Tongue (tissue), 3 donors: ENCODE measurements at places on chromosomes 5 and 9. TPM values are rescaled to one million over a fixed set of nuclear protein-coding genes. Genes with fewer than 3 reads are reported as not detected.

- peak; percentile 55 for DNase-seq
Measured at GRCh38 chr5:124061068-124061430, 549.1 kb downstream of the CSNK1G3 start.

GRCh38 chr5:1724822-1725602, 74.6 kb downstream of the MRPL36 start:
- peak; percentile 7 for DNase-seq

- DNase-seq: peak; percentile 67
Measured at GRCh38 chr5:125409234-125409860, 662.9 kb upstream of the ZNF608 start.

- DNase-seq: no peak
Measured at GRCh38 chr5:178103612-178104011, 9.7 kb upstream of the N4BP3 start.

DNA sequence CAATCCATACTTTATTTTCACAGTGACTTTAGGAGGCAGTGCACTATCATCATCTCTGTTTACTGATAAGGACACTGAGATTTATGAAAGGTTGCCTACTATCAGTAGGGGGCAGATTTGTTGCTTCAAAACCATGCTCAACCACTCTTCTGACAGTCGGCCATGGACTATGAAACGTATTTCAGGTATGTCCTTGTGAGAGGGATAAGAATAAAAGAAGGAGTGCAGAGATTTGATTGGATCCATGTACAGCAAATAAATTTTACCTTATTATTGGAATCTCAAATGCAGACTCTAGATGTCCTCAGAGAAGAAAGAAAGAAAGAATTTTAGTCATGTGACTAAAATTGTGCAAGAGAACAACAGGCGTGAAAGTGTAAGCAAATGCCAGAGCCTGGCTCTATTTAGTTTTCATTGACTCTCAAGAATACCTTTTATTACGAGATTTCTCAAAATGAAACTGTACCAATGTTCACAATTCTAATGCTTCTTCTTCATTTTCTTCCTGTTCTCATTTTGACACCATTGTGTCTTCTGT, 296.6 kb upstream of the RASA1 start:
- no peak for DNase-seq

DNA sequence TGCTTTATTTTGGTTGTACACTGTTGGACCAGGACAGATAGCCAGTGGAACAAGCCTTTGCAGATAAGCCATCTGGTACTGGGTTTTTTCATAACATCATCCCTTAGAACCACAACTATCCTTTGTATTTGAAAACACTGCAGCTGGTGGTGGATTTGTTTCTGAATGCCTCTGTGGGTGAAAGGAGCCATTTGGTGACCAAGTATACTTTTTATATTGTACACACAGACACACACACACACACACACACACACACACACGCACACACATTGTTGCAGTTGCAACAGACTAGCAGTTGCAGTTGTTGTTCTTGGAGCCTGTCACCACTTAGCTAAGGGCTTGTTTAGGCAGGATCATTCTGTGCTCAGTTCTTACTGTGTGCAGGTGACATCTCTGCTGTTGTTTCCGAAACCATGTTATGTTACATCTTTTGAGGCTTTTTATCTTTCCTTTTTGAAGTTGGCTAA, 22.9 kb upstream of the CAVIN4 start:
- no peak for DNase-seq

- DNase-seq: no peak
Measured at GRCh38 chr5:146734936-146735577, 143.5 kb downstream of the PPP2R2B start.

DNA sequence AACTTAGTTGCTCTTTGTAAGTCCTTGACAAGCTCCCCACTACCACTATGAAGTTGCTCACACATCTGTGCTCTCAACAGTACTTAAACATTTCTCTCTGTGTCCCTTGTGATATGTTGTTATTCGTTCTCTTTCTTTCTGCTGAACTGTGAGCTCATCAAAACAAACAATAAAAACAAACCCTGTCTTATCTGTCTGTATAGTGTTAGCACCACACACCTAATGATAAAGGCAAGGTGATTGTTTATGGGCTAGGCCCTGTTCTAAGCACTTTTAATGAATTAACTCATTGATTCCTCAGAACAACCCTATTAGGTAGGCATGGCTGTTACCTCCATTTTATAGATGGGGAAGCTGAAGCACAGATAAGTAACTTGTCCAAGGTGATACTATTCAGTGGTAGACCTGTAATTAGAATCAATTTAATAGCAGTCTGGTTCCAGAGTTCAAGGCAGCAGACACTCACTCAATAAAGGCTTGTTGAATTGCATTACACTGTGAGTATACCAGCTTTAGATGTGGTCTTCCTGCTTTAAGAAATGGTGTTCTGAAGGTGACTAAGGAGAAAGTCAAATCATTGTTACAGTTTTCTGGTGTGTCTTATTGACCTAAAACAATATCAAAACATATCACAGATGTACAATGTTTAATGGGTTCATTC, 153.6 kb upstream of the ELL2 start:
- DNase-seq: no peak

DNA sequence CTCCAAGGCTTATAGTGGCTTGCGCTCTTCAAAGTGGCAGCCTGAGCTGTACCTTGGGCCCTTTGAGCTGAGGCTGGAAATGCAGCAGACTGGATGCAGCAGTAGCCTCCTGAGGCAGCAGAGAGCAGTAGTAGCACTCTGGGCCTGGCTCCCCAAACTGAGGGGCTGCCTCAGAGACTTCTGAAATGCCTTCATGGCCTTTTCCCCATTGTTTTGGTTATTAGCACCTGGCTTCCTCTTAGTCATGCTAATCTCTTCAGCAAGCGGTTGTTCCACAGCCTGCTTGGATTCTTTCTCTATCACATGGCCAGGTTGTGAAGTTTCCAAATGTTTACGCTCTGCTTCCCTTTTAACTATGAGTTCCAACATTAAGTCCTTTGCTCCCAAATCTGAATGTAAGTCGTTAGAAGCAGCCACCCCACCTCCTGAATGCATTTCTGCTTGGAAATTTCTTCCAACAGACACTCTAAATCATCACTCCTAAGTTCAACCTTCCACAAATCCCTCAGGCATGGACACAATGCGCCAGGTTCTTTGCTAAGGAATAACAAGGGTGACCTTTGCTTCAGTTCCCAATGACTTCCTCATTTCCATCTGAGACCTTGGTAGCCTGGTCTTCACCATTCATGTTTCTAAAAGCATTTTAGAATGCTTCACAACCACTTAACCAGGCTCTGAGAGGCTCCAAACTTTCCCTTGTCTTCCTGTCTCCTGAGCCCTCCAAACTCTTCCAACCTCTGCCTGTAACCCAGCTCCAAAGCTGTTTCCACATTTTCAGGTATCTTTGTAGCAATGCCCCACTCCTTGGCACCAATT, 145.8 kb downstream of the ZDHHC21 start:
- DNase-seq: no peak

- no peak for DNase-seq
Measured at GRCh38 chr5:78888580-78889368, 96.3 kb downstream of the ARSB start.

DNA sequence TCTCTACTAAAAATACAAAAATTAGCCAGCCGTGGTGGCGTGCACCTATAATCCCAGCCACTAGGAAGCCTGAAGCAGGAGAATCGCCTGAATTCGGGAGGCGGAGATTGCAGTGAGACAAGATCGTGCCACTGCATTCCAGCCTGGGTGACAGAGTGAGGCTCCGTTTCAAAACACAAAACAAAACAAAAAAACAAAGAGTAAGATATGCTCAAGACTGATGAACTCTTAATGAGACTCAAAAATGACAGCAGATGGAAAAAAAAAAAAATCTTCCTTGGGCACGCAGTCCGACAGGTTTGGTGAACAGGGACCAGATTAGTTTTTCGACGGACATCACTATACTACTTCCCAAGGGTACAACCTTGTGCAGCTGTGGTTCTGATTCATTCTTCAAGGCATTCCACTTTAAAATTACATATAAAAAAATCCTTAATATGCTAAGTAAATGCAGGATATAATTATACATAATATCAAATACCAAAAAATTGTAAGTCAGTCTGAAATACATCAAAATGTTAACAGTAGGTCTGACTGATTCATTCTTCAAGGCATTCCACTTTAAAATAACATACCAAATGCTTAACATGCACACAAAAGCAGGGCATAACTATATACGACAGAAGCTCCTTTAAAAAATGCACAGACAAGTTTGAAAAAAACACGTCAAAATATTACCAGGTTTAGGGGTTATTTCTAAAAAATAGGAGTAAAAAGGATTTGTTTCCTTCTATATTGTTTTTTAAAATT, 12.3 kb downstream of the PSIP1 start:
- DNase-seq: no peak

GRCh38 chr5:86143837-86144236, 473.9 kb upstream of the COX7C start:
- no peak for DNase-seq

DNA sequence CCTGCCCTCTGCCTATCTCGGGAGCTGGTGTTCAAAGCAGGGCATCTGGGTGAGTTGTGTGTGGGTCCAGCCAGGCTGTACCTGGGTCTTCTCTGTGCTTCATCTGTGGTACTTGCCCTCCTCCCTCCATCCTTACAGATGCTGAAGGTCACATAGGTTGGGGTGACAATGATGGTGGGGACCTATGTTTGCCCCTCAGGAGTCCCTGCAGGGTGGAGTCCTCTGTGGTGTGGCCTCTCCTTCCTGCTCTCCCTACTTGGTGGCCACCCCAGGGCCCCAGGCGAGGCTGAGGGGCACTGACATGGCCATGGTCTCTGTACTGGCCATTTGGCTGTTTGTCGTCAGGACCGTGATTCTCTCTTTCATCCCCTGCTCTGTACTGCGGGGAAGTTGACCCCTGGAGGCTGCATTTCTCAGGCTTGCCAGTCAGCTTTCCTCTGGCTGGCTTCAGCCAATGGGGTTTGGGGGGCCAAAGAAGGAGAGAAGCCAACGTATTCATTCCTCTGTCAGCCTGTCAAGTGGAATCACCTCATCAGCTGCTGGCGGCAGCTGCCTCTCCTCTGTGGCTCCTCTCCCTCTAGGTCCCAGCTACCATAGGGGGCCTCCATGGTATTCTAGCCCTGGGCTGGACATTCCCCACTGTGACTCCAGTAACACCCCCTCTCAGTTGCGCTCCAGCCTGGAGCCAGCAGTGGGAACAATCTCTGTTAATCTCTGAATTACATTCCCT, 4.6 kb downstream of the DCANP1 start:
- peak; percentile 64 for DNase-seq

DNA sequence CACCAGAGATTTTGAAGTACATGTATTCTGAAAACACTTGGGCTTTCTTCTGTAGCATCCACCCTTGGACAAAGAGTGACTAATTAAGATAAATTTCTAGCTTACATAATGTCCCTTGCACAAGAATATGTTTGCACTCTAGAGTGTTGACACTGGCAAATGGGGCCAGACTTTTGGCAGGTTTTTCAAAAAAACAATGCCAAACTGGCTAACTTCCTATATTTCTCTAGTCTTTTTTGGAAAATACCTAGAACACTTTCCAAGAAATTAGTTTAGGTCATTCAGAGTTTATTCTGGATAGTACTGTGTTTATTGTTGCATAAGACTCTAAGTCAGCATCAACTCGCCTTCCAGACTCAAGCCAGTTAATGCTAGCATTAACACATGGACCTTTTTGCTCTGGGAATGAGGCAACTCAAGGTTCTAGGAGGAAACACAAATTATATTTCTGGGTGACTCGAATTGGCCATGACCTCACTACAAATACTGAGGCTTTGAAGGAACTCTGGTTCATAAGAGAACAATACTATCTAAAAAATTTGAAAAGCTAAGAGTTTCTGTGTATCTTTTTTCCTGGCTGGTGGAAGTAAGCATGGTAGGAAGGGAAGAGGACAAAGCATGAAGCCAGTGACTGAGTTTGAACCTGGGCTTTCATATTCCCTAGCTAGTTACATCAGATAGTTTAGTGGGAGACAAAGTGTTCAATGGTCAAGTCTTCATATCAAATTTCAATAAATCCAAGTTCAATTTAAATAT, 101.6 kb downstream of the NREP start:
- no peak for DNase-seq

DNA sequence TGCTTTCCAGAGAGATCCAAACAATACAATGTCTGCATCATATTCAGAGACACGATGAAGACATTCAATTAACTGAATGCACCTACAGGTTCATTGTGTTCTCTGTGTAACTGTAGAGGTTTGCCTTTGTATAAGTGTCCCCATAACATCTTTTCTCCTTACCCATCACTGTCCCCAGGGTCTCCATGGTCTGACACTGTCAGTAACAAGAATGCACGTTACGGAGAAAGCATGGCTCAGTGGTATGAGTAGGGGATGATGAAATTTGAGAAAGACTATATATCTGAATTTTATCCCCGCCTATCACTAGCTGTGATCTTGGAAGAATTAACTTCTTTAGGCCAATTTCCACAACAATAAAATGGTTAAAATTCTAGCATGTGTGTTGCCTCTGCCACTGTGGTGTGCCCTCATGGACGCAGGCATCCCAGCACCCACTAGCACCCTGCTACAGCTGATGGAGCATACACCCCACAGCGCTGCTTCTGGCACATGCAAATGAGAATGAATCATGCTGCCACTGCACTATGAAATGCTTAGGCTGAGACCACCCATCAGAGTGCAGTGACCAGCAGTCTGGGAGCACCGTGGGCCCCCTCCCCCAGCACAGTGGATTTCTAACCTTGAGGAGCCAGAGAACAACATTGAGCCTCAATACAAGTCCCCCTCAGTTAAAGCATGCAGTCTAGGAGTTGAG, 54.3 kb downstream of the RGMB start:
- no peak for DNase-seq

GRCh38 chr5:123235781-123236180, 146.7 kb downstream of the PRDM6 start:
- DNase-seq: no peak

- no peak for DNase-seq
Measured at GRCh38 chr5:140571105-140571504, 6.5 kb downstream of the SLC35A4 start.

GRCh38 chr9:137825324-137825989, 52.1 kb upstream of the CACNA1B start:
- no peak for DNase-seq

DNA sequence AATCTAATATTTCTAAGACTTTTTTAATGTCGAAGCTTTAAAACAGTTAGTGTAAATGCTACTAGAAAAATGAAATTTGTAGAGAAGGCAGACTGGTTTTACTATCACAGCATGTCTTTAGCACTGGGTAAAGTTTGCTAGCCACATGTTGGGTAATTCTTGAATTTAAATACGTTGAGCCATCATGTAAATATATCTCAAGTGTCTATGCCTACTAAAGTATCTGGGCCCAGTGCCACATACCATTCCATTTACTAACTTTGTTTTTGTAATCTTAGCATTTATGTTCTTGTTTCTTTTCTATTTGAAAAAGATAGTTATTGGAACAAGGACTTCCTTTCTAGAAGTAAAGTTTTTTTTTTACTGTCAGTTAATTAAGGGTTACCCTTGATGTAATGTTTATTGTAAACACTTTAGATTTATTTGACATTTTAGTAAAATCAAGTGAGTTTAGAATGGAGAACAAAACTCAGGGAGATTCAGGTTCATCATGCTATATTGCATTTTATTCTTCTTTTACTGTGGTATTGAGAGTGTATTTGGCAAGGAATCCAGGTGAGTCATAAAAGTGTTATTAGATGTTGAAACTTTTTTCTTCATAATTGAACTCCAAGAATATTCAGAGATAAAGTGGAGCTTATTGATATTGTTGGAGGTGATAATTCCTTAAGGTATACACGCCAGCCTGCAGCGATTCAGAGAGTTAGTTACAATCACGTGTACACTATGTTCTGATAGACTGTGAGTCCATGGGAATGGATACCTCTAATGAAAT, 182.4 kb downstream of the CCDC171 start:
- peak; percentile 75 for DNase-seq

Gene C9
- not detected for total RNA-seq

Gene SPZ1
- not detected for total RNA-seq

Gene AP3B1
- total RNA-seq: 47.6 TPM

Gene MZB1
- total RNA-seq: 0.62 TPM
